ENCODE measurements at places on chromosomes 11 and 22.
A peak's percentile ranks its signal among the peaks of the same experiment; 100 is the strongest.

- no peak for DNase-seq
Observed at GRCh38 chr11:123942413-123942812, 1.2 kb downstream of the OR6T1 start.

DNA sequence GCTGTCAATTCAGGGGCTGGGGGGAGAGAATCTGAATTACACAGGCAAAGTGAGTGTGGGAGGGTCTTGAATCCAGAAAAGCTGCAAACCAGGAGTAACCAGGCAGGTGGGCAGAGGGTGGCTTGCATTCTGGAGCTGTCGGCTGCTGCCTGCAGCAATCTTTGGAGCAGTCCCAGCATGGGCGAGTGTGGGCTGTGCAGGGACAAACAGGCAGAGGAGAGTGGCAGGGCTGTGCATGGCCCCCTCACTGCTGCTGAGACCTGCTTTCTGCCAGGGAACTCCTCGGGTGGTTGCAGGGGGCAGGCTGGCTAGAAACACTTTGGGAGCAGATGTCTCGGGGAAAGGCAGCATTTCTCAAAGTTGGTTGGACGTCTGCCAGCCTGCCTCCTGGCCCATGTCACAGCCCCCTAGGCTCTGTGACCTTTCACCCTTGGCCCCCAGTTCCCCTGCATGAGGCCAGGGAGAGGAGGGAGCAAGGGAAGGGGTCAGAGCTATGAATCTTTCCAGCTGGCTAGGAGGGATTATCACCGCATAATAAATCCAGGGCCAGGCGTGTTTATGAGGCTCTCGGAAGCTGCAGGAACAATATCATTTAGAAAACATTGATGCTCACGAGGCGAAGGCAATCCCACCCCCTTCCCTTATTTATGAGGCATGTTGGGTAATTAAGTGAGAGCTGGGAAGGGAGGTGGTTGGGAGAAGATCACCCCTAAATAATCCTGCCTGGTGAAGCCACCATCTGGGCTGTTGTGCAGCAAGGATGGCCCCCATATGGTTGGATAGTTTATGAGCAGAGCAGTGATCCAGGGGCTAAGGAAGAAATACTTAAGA, 212.3 kb upstream of the NCAM1 start:
- no peak for DNase-seq

- no peak for DNase-seq
Observed at GRCh38 chr11:119147604-119148333, 1.1 kb upstream of the ABCG4 start.

- no peak for DNase-seq
Observed at GRCh38 chr11:72719551-72719950, 32.7 kb downstream of the ARAP1 start.

DNA sequence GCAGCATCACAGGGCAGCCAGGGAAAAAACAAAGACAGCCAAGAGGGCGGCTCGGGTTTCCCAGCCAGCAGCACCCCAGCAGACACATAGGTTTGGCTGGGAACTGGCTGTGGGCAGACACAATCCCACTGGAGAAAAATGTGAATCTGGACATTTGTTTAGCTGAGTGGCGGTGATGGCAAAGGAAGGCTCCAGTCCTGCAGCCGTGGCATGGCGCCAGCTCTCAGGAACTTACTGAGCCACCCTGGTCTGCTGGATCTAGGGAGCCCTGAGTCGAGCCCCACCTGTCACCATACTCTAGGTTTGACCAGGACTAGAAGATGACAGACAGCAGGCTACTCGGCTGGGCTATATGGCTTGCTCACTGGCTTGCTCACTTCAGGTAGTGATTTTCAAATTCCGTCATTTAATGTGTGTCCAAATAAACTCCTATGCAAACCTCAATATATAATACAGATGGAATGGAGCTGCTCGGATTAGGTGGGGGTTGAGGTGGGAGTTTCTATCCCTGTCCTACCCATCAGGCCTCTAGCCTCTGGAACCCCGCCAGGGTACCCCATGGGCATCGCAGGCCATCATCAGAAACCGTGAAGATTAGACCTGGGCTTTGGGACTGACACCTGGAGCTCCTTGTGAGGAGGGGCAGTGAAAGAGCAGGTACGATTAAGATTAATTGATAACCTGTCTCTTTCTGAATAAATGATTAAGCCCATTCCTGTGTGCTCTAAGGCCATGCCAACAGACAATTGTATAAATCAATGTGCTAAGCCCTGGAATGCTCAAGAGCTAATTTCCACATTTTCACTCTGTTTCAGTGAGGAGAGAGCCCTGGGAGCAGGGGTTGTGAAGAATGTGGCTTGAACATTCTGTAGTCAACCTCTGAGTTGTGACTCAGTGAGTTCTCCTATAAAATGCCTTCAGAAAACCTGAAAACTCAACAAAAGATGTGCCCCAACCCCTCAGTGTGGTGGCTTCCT, 42.5 kb downstream of the GALNT18 start:
- DNase-seq = no peak

DNA sequence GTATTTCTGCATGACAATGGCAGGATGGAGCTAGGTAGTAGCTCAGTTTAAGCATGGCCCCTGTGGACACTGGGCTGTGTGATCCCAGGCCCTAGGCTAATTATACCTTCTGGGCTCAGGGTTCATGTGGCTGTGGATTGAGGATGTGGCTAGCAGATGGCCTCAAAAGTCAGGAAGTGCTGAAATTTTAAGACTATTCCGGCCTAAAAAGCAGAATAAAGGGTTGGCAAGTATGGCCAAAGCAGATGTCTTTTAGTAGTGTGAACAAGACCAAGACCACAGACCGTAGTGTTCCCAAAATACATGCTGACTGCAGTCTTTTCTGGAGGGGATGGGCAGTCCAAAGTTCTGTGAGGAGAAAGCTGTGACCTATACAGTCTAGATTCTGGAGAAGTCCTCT, 115.7 kb upstream of the RAG2 start:
- no peak for DNase-seq

DNA sequence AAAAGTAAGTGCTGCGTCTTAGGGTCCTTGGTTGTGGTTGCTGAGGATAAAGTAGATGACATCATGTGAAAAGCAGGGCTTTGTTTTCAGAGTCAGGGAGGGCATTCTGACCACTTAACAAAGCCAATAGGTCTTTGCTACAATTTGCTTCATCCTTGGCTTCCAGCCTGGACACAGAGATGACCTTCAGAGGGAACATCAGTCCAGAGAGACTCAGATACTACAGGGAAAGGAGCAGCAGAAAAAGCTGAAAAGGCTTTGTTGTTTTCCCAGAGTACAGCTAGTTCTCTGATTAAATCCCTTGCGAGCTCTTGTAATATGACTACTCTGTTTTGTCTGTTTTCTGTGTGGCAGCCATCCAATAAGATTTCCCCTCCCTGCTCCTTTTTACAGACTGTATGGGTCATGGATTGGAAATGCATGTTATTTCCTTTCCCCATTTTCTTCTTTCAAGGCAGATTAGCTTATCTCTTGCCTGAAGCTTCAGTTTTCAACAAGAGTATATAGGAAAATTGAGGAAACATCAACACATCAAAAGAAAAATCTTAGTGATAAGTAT, 31.9 kb downstream of the ATG13 start:
- DNase-seq = peak; percentile 85

DNA sequence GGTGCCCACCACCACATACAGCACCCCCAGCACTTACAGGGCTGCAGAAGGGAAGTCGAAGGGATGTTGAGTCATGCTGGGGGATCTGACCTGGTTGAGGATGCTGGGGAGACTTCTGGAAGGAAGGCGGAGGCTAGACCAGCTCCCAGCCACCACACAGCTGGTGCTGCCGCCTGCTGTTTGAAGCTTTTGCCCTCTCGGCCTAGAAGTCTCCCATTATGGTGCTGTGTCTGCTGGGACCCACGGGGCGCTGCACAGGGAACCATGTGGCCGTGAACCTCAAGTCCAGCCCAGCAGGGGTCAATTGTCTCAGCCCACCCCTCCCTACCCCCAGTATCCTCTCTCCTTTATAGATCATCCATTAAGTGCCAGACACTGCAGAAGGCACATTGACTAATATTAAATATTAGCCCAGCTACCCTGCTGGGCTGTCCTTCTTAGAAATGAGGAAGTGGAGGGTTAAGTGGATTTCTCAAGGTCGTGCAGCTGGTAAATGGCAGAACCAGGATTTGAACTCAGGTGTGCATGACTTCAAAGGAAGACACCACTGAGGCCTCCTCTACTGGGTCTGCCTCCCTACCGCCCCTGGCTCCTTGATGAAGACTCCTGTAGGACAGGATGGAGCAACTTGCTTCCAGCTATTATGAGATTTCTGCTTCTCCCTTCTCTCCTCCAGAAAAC, 49.7 kb downstream of the CYTH4 start:
- DNase-seq = no peak

GRCh38 chr22:29877620-29878019, 5.4 kb upstream of the MTMR3 start:
- peak; percentile 20 for DNase-seq

- no peak for DNase-seq
Observed at GRCh38 chr11:7597620-7598019, 75.7 kb downstream of the CYB5R2 start.

DNA sequence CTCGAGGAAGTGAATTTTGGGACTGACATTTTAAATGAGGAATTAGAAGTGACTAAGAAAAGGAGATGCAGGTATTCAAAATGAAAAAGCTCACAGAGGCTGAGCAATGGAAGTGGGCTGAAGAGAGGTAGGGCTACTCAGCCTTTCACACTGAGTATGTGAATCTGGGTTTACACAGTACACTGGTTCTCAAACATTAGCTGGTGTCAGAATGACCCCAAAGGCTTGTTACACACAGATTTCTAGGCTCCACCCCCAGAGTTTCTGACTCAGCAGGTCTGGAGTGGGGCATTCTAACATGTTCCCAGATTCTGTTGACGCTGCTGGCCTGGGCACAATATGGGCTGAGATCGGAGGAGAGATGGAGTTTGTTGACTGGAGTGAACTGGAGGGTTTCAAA, 32.8 kb downstream of the CADM1 start:
- no peak for DNase-seq

DNA sequence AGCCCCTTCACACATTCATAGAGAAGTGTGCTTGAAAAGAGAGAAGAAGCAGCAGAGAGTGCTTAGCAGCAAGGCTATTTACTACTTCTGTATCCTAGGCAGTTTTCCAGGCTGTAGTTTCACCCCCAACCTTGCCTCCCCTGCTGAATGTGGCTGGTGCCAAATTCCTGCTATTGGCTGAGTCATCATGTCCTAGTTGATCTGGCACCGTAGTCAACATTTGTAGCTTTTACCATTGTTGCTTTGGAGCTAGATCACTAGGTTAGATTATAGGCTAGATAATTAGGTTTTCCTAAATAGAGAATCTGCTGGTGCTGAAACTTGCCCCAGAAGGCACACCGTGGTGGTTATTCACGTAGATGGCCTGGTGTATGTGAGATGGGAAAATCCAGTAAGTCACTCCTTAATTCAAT, 32.7 kb downstream of the ARHGAP42 start:
- peak; percentile 69 for DNase-seq

GRCh38 chr11:2549080-2549479, 104.3 kb downstream of the KCNQ1 start:
- DNase-seq = no peak

GRCh38 chr22:49632199-49633009, 195.3 kb downstream of the BRD1 start:
- no peak for DNase-seq

GRCh38 chr11:60809691-60810090, 24.6 kb downstream of the MS4A10 start:
- no peak for DNase-seq

GRCh38 chr11:70782401-70782913, 384.1 kb downstream of the CTTN start:
- no peak for DNase-seq

- no peak for DNase-seq
Observed at GRCh38 chr11:34397120-34397519, 39.3 kb upstream of the ABTB2 start.

DNA sequence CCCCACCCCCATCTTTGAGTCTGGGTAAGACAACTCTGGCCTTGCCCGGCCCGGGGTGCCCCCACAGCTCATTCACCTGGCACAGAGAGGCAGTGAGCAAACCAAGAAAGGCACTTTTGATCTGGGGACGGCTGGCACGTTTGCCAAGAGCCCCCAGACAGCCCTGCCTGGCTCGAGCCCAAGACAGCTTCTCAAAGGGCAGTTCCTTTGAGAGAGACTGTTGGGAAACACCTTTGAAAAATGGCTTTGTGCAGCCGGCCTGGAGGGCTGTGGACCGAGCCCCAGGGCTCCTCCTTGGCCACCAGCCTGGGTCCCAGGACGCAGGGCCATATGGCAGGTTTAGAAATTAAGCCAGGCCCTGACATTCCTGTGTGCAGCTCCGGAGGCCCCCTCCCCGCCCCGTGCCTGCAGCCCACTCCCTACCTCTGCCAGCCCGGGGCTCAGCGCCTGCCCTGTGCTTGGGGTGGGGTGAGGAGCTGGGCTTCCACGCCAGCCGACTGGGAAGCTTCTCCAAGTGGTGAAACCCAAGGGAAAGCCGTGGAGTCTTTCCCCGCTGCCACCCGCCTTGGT, 50.2 kb upstream of the SMIM38 start:
- no peak for DNase-seq

DNA sequence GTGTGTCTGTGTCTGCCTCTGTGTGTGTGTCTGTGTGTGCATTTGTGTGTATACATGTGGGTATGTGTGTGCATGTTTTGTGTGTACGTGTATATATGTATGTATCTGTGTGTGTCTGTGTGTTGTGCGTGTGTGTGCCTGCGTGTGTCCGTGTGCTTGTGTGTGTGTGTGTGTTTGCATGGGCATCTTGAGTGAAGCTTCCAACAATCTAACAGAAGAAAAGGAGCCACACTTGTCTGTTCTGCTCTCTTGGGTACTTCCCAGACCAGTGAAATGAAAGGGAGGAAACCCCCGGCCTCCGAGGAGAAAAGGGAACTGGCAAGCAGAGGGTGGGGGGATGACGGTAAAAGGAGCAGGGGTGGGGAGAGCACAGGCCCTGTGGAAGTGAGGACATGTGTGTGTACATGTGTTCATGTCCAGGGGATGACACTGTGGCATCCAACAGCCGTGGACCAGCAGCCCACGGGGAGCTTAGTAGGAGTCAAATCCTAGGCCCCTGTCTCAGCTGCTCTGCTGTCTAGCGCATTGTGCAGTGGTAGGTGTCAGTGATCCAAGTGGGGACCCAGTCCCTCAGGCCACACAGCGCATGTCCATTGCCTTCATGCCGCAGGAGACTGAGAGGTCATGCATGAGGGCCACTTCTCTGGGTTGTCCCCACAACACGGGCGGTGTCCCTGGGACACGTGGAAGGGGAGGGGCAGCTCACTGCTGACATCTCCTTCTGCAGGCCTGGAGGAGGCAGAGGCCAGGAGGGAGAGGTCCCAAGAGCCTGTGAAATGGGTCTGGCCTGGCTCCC, 8.1 kb downstream of the CSF2RB start:
- no peak for DNase-seq

- DNase-seq = no peak
Observed at GRCh38 chr11:73597336-73597955, 466 bp downstream of the FAM168A start.

DNA sequence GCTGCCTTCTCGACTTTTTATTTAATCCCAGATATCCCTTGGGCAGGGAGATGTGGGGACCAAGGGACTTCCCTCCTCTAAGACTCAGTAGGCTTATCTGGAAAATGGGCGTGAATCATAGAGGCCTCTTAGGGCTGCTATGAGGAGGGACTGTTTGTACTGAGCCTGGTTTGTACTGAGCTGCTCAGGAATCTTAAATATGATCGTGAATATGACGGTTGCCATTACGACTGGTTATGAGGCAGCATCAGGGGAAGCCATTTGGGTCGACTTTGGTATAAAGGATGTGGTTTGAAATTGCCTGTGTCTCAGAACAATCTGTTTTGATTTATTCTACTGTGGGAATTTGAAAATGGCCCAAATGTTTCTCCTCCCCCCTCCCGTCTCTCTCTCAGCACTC, 20.6 kb downstream of the TSPAN18 start:
- peak; percentile 68 for DNase-seq

- no peak for DNase-seq
Observed at GRCh38 chr11:120057595-120058581, 80.0 kb downstream of the TRIM29 start.
